ENCODE measurements at places on chromosomes 11 and 22.

DNA sequence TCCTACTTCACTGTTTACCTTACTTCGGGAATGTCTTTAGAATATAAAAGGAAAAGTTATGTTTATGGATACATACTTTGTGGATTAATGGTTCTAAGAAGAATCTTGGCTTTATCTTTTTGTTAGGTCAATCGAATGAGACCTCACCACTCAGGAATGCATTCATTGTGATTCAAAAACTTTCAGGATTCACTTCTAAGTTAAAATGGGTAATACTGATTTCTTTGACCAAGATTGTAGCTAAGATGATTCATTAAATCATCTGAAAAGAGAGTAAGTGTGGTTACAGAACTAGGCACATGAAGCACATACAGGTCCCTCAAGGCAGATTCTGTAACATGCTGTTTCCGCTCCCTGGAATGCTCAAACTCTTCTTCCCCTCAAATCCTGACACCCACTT, 716.4 kb downstream of the KCNA4 start:
- peak; percentile 55 for DNase-seq

DNA sequence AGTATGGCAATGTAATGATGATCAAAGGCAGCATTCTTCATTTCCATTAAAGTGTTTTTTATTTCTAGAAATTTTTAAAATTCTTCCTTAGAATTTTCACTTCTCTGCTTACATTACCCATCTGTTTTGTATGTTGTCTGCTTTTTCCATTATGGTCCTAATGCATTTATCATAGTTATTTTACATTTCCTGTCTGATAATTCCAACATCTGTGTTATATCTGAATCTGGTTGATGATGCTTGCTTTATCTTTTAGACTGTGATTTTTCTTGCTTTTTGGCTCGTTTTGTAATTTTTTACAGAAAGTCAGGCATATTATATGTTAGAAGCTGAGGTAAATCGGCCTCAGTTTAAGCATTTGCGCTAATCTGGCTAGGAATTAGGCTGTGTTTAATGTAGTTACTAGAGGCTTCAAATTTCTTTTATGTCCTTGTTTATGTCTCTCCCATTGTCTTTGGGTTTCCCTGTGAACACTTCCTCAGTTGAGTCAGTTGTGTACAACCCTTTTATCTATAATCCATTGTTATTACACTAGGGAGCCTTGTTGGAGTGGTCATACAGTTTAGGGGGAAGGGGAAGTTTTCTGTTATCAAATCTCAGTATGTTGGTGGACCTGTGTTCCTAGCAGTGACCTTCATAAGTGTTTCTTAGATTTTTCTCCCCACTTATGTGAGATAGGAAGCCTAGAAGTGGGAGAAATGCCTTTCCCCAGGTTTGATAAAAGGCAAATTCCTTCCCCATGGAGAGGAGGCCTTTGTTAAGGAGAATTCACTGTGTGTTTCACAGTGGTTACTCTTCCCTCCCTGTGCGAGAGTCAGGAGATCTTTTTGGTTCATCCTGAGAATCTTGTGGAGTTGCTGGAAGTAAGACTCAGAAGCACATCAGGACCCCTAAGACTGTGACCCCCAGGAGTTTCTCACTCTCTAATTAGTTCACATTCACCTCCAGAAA, 437.5 kb downstream of the INSC start:
- no peak for DNase-seq

- DNase-seq = no peak
Measured at GRCh38 chr11:80727315-80727714, 1286.5 kb upstream of the TENM4 start.

DNA sequence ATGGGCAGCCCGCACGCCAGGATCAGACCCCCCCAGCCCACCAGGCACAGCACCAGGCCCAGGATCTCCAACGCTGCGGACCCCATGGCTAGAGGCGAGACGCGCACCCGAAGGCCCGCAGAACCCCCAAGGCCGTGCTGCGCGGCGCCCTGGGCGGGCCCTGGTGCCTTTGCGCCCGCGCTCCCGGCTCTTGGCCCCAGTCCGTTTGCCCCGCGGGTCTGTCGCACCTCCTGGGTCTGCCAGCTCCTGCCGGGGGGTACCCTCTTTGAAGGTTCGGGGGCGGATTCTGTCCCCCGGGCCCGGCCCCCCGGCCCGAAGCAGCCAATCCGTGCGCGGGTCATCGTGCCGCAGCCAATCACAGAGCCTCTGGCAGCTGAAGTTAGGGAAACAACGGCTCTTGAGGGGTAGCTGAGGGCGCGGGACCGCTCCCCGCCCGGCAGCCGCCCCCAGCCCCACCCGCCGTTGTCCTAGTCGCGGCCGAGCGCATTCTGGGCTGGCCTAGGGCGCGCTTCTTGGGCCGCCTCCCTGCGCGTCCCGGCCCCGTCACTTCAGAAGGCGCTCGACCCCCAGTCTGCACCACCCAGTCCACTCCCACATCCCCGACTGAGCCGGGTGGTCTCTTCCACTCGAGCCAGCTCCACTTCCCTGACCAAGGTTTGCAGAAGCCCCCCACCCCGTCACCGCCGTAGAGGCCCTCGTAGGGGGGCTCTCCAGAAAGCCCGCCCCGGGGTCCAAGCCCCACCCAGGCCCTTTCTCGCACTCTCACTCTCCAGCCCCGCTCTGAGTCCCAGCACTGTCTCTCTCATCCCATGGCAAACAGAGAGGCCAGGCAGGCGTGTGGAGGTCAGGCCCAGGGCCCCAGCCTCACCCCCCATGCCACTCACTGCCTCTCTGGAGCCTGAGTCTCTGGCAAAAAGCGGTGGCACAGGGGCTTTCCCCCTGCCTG, at the start of gene CLDN5:
Gene CLDN5 (minus strand): TSS at position 241 of the 946 bp plus-strand sequence. CDS start 155 bp downstream, at position 86.
- DNase-seq = peak; percentile 23

- DNase-seq = no peak
Measured at GRCh38 chr11:78800756-78801155, 226.1 kb upstream of the NARS2 start.

- no peak for DNase-seq
Measured at GRCh38 chr11:69726481-69726880, 22.7 kb upstream of the FGF19 start.

- DNase-seq = no peak
Measured at GRCh38 chr22:37122598-37123180, 13.2 kb upstream of the TMPRSS6 start.

DNA sequence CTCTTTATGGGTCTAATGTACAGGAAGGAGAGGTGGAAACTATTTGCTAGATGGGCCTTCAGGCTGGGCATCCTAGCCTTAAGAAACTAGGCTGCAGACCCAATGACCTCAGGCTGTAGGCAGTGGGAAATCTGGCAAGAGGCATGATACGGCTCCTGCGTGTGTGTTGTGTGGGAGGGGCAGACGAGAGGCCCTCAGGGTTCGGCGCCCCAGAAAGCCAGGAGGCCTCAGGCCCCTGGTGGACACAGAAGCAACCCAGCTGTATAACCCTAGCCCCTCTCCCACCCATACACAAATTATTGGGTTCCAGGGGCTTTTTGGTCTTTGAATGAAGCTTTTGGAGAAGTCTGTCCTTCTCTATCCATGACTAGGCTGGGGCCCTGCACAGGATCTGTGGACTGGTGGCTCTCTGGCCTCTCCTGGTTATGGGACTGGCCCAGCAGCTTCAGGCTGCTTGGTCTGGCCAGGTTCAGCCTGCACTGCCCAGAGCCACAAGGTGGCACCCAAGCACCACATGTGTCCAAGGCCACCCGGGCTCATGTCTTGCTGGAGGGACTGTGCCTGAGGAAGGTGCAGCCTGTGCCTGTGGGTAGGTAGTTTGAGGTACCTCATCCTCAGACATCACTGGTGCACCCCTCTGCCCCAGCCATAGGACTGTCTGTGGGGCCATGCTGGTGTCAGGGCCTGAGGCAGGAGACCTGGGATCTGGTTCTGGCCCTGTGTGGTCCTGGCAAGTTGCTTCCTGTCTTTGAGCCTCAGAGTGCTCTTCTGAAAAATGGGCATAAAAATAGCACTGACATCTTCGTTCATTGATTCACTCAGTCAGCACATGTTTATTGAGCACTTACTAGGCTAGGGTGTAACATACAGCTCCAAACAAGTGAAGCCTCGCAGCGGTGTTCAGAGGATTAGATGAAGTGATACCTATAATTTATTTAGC, 87.5 kb downstream of the RRM1 start:
- peak; percentile 74 for DNase-seq

DNA sequence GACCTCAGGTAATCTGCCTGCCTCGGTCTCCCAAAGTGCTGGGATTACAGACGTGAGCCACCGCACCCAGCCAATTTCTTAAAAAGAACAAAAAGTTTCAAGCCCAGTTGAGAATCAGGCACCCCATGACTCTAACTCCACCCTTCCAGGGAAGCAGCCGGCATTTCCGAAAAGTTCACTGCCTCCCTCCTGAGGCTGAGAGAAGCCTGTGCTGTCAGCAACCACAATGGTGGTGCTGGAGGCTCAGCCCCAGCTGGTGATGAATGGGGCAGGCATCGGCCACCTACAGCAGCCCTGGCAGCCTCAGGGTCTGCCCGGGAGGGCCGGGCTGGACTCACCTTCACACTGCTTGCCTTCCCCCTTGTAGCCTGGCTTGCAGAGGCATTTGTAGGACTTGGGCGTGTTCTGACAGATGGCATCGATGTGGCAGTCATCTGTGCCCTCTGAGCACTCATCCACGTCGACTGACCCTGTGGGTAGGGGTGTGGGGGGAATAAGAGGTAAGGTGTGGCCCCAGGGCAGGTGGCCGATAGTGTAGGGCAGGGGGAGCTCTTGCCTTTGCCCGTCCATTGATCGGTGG, 4.3 kb downstream of the SCUBE1 start:
- no peak for DNase-seq
